Left kidney (tissue), 8 donors: ENCODE measurements at places on chromosomes 5 and 9. TPM values are rescaled to one million over a fixed set of nuclear protein-coding genes. Genes with fewer than 3 reads are reported as not detected.
A peak's percentile ranks its signal among the peaks of the same experiment; 100 is the strongest.

Gene HSPB3
- not detected for polyA plus RNA-seq

Gene ENTREP1
- polyA plus RNA-seq, result 5.0 TPM

Gene CKS2
- polyA plus RNA-seq, result 101 TPM

Gene TYRP1
- 1.4 TPM for polyA plus RNA-seq

Gene GFI1B
- 0.52 TPM for polyA plus RNA-seq

Gene KCNN2
- polyA plus RNA-seq, result 4.0 TPM

Gene CERT1
- polyA plus RNA-seq, result 63.7 TPM

Gene PSAT1
- 76.7 TPM for polyA plus RNA-seq

Gene CBY3
- 0.30 TPM for polyA plus RNA-seq

DNA sequence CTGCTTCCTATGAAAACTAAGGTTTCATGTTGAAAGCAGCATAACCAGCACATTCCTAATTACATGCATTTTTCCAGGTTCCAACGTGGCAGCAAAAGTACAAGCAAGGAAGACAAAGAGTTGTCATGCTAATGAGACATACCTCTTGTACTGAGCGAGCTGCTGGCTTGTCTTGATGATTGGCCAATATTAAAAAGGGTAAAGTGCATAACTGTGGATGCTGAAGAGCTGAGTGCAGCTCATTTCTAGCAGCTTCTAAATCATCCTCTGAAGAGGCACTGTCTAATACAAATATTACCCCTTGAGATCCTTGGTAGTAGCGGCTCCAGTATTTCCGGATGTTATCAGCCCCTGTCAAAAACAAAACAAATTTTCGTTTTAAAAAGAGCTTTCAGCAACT, 197.3 kb downstream of the ARL15 start:
- DNase-seq, result no peak

GRCh38 chr9:86909388-86909787, 37.9 kb downstream of the GAS1 start:
- no peak for DNase-seq

DNA sequence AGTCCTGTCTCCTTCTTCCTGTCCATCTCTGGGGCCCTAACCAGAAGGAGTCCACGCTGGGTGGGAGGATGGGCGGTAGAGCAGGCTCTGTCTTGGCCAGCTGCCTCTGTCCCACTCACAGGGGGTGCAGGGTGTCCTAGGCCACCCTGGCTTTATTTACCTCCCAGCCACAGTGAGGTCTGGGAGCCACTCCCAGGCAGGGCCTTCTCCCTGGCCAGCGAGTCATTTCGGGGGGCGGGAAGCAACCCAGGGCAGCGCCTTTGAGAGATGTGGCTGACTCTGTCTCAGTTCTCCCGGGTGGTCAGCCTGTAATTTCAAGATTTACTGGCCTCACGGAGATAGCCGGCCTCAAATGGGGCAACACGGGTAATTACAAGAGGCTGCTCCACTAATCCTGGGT, 67.4 kb upstream of the PTCH1 start:
- DNase-seq, result no peak

GRCh38 chr9:124257844-124258606, at the start of gene NEK6:
NEK6 (plus strand) TSS chr9:124257949; CDS start chr9:124301965, 44,016 bp downstream.
- no peak for DNase-seq

DNA sequence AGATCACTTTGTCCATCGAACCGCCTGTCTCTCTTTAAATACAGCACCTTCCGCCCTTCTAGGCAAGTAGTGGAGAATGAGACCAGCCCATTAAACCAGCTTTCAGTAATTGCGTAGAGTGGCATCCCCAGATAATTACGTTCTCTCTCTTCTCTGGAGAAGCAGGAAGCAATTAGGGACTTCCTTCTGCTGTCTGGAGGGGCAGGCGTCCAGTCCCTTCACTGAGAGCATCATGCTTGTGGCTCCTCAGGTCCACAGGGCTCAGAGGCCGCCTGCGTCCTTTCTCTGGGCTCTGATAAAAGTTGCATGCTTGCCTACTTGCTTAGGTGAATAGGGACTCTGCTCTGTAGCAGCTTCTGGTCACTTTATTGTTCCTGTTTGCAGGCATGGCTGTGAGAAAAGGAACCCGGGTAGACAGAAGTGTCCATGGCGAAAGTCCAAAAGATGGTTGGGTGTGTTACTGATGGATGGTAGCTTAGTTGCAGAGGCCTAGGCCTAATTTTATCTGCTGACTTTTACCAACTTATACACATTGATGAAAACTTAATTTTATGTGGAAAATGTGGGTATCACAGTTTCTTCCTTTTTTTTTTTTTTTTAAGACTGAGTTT, 299.1 kb upstream of the PANK3 start:
- DNase-seq, result no peak

- no peak for DNase-seq
Measured at GRCh38 chr9:115162946-115163345, 45.0 kb upstream of the TNC start.

DNA sequence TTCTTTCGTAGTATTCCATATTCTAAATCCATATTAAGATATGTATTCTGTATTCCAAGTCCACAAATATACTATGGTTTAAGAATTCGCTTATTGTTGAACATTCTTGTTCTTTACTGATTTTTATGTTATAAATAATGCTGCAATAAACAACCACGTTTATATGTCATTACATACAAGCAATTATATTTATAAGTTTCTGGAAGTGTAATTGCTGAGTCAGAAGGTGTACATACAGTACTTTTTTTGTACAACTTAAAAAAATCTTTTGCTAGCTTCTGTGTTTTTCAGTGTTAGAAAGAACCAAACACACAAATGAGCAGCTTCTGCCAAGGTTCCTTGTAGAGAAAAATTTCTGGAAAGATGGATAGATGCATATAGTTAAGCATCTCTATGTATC, 48.6 kb upstream of the TNFAIP8 start:
- no peak for DNase-seq

GRCh38 chr9:22731786-22732185, 285.2 kb downstream of the DMRTA1 start:
- DNase-seq, result no peak

DNA sequence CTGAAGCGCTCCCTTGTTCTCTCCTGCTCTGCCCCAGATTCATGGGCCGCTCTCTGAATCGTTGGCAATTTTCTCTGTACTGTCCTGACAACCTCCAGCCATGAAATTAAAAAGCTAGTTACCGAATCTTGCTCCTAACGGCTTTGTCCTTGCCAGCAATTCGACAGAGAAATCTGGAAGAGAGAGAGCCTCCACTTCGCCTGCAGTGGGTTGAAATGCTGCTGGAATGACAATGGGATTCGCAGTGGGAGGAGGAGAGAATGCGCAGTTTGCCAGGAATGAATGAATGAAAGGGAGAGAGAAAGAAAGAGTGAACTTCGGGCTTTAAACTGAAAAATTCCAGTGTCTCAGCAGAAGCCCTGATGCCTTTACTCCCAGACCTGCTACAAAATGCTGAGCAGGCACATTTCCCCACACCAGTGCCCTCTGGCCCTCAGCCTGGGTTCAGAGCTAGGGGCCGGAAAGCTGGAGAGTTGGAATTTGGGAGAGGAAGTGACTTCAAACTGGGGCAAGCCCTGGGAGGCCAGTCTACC, 11.5 kb upstream of the BOD1 start:
- DNase-seq, result no peak

DNA sequence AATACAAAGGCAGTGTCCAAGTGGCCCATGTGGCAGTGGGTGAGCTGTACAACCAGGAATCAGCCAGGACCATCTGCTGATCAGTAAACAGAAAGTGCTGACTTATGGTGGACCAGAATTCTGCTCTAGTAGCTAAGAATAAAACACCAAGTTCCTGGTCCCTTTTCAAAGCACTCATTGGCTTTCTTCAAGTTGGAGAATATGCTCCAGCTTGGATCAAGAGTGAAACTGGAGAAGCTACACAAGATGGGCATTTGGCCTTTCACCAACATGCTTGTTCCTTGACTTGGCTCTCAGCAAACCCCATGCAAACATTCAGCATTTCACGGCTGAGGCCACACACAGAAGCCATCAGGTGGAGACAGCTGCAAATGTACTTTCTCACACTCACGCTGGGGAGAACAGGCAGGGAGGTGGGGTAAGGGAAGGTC, 32.1 kb downstream of the MARCHF3 start:
- DNase-seq, result no peak

- DNase-seq, result peak; percentile 33
Measured at GRCh38 chr9:2291980-2292704, 277.0 kb downstream of the SMARCA2 start.

DNA sequence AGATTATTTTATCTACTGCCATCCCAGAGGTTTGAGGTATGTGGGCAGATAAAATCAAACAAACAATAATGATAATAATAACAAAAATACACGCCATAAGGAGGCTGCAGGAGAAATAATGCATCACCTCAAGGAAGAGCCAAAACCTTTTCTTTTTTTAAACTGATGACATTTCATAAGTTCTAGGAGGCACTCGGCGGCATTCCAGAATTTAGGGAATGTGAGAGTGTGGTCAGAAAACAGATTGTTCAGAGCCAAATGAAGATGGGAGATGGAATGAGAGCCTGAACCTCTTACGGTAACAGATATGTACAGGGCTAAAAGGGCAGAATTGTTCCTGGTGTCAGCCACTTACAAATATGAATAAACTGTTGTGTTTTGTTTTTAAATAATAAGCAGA, 615.0 kb upstream of the CHD1 start:
- no peak for DNase-seq

GRCh38 chr5:150227036-150227435, 37.2 kb downstream of the SLC6A7 start:
- no peak for DNase-seq

DNA sequence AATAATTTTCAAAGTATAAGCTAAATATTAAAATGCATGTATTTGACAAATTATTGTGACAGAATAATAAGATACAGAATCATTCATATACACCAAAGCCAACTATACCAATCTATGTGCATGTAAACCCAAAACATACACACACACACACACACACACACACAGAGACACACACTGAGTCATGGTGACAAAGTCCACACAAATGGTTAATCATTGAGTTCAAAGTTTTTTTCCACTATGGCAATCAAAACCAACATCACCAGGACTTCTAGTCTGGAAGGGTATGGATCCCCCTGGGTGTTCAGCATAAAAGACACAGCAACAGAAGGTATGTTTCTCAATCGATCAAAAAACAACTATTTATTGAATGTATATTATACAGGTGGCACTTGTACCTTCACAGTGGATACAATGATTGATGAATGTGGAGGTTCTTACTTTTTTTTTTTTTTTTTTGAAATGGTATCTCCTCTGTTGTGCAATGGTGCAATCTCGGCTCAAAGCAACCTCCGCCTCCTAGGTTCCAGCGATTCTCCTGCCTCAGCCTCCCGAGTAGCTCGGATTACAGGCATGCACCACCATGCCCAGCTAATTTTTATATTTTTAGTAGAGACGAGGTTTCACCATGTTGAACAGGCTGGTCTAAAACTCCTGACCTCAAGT, 137.0 kb downstream of the PDE4D start:
- DNase-seq, result no peak

DNA sequence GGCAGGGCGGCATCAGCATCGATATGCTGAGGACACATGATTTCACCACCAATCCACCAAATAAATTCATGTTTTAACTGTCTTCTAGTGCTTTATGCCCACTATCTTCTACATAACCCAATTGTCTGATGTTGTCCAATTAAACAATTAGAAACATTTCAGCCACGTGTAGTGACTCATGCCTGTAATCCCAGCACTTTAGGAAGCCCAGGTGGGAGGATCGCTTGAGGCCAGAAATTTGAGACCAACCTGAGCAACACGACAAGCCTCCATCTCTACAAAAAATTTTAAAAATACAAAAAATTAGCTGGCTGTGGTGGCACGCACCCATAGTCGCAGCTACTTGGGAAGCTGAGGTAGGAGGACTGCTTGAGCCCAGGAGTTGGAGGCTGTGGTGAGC, 128.1 kb downstream of the MYO10 start:
- no peak for DNase-seq

DNA sequence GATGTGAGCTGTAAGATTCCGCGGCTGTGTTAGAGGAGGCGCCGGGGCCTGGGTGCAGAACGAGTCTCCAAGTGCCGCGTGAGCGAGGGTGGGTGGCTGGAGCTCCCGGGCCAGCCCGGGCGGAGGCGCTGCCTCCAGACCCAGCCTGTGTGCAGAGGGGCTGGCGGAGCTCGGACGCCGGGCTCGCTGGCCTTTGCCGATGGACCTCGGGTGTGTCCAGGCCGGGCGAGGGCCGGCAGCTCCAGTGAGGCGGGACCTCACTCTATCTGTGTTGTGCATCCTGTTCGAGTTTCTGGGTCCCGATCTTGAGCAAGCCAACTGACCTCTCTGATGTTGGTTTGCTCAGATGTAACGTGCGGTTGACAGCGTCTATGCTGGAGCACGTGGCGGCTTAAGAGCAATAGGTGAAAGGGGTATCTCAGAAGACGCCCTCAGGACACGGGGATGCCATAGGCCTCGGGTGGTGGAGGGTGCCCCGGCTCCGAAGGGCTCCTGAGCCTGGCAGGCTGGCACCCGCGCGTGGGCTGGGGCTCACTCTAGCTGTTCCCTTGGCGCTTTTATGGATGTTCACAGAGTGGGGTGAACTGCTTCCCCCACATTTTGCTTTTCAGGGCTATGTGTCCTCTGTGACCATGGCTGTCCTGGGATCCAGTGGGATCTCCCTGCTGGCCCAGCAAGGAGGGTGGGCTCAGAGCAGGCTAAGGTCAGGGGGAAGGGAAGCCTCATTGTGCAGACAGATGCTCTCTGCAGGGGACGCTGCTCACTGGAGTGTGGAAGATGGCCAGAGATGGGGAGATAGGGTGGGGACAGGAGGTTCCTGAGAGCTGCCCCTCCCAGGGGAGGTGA, 69.8 kb downstream of the MRPL36 start:
- DNase-seq, result no peak

- DNase-seq, result no peak
Measured at GRCh38 chr9:72352911-72353388, 12.1 kb downstream of the ZFAND5 start.

GRCh38 chr9:5354184-5354583, 14.5 kb upstream of the RLN1 start:
- no peak for DNase-seq

- DNase-seq, result no peak
Measured at GRCh38 chr5:139133282-139133681, 64.9 kb downstream of the SIL1 start.

- no peak for DNase-seq
Measured at GRCh38 chr5:100790170-100790665, 112.9 kb downstream of the ST8SIA4 start.

- no peak for DNase-seq
Measured at GRCh38 chr9:91077624-91078368, 276.2 kb downstream of the SYK start.
